ENCODE measurements at places on chromosomes 11 and 22.
A peak's percentile ranks its signal among the peaks of the same experiment; 100 is the strongest.

GRCh38 chr11:76347466-76347865 is 33.5 kb downstream of the THAP12 start:
- DNase-seq, result no peak

DNA sequence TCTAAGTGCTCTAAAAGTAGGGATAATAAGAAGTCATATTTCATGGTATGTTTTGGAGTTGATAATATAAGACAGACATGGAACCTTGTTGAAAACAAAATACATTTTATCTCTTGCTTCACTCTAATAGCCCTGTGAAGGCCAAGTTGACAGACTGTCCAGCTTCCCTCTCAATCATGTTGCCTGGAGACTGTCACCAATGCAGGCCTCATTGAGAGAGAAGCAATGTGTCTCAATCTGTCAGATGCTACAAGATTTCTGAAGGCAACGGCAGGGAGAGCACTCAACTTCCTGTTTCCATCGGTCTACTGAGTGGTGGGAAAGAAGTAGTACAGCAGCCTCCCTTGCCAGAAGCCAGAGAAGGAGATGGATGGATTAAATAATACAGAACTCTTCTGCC is 23.6 kb upstream of the FJX1 start:
- DNase-seq, result no peak

DNA sequence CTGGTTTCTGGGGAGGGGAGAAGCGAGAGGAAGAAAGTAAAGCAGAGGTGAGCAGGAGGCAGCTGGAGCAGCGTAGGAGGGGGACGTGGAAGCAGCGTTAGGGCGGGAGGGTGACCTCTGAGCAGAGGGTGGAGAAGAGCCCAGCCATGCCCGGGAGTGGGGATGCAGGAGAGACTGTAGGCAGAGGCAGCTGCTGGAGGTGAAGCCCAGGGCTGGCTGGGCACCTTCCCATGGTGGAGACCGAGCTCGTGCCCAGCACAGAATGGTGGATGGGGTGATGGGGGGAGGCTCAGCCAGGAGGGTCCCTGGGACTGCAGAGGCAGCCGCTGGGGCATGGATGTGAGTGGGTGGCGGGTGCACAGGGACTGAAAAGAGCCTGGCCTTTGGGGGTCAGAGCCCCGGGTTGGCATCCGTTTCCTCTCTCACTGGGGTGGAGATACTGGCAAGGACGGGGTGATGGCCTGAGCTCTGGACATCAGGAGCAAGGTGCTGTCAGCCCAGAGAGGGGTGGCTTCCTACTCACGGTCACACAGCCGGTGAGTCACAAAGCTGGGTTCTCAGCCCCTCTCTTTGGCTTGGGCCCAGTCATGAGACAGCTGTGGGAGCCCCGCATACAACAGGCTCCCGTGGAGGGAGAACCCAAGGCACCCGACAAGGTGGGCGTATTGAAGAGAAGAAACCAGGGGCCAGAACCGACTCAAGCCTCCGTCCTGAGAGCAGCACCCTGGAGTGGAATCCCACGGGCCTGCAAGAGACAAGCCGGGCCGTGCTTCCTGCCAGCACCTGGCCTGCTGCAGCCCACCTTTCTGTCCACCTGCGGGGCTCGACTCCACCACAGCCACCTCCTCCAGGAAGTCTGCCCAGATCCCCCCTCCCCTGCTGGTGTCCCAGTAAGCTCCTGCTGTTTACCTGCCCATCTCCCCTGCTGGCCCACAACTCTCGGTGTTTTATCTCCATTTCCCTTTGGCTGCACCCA is 45.8 kb upstream of the FGF3 start:
- no peak for DNase-seq

DNA sequence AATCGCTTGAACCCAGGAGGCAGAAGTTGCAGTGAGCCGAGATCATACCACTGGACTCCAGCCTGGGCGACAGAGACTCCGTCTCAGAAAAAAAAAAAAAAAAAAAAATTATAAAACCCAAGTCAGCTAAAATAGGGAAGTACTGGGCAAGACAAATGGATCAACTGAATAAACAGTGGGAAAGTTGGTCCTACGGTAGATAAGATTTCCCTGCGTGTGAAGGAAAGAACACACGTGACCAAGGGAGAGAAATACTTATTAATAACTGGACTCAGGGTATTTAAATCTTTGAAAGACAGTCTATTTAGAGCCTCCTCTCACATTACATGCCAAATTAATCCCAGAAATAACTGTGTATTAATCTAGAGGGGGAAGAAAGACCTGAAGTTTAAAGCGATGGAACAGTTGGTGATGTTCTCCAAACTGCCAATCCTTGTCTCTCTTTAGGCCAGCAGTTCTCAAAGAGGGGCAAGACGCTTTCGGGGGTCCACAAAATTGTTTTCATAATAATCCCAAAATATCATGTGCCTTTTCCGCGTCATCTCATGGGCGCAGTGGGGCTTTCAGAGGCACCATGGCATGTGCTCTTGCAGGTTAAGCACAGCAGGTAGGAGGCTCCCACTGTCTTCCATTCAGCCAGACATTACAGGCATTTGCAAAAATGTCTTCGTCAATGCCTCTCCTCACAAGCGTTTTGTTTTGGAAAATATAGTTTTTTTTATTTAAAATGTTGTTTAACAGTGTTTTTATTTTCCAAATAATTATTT is 6.6 kb downstream of the RTL6 start:
- DNase-seq, result no peak

- no peak for DNase-seq
Measured at GRCh38 chr11:105357764-105358163, 218.2 kb upstream of the CARD18 start.

GRCh38 chr11:102582140-102582539 is 43.0 kb downstream of the MMP20 start:
- no peak for DNase-seq

- DNase-seq, result no peak
Measured at GRCh38 chr11:117686711-117687110, 110.3 kb downstream of the DSCAML1 start.

GRCh38 chr11:15101072-15101709 is 13.5 kb upstream of the INSC start:
- peak; percentile 76 for DNase-seq

- DNase-seq, result no peak
Measured at GRCh38 chr22:35128637-35129036, 62.7 kb downstream of the ISX start.

- DNase-seq, result peak; percentile 27
Measured at GRCh38 chr11:32081129-32081641, 9.7 kb upstream of the RCN1 start.

- peak; percentile 16 for DNase-seq
Measured at GRCh38 chr11:14454861-14455632, 44.6 kb downstream of the COPB1 start.

DNA sequence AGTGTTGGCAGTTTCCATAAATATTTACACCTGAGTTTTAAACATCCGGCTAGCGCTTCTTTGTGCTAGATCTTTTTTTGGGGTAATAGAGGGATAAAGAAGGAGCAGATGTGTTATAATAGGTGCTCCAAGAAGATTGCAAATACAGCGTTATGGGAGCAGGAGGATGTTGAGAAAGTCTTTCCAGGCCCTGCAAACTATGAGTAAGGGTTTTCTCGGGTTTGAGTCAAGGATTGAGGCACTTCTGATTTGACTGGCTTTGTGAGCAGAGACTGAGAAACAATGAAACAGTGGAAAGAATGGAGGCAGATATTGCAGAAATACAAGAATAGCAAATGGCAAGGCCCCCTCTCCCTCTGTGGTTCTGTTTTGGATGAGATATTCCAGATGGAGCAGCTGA is 155.0 kb upstream of the TIMP3 start:
- no peak for DNase-seq

DNA sequence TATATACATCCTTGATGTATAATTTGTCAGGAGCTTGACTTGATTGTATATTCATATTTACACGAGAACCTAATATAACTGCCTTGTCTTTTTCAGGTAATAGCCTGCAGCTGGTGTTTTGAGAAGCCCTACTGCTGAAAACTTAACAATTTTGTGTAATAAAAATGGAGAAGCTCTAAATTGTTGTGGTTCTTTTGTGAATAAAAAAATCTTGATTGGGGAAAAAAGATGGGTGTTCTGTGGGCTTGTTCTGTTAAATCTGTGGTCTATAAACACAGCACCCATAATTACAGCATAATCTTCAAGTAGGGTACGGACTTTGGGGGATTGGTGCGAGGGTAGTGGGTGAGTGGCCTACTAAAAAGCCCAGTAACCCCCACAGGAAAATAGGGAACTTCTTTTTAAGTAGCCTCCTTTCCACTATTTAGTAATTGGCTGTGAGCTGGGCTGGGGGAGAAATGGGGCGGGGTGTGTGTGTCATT is 7.5 kb downstream of the MALAT1 start:
- DNase-seq, result no peak

DNA sequence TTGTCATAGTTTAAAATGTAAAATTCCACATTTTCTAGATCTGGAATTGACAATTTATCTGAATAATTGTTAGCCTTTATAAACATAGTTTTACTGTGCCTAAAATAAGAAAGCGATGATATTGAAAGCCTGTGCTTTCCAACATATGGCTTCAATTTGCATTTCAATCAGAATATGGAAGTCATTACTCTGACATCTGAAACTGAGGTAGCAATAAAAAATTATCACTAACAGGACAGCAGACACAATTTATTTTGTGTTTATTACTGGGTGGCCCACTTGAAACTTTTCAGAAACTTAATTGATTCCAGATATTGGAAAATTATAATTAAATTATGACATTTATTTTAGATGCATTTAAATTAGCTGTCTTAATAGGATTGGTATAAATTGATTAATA is 78.5 kb downstream of the TMEM135 start:
- DNase-seq, result no peak

- DNase-seq, result no peak
Measured at GRCh38 chr22:22720724-22721261, 76.4 kb downstream of the GGTLC2 start.

GRCh38 chr11:117170210-117170609 is 8.3 kb upstream of the SIDT2 start:
- DNase-seq, result no peak

DNA sequence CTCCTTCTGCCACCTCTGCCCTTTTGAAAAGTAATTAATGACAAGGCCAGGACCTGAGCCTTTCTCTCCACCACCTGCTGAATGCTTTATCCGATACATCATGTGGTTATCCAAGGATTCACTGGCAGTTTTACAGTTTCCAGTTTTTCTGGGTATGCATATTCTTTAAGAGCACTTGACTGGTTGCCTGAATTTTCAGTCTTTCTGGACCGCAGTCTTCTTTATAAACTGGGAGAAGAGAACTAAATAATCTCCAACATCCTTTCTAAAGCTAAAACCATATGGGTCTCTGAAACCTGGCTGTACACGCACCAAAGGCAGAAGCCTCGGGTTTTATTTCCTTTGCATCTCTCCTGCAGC is 65.1 kb downstream of the BTG4 start:
- no peak for DNase-seq

DNA sequence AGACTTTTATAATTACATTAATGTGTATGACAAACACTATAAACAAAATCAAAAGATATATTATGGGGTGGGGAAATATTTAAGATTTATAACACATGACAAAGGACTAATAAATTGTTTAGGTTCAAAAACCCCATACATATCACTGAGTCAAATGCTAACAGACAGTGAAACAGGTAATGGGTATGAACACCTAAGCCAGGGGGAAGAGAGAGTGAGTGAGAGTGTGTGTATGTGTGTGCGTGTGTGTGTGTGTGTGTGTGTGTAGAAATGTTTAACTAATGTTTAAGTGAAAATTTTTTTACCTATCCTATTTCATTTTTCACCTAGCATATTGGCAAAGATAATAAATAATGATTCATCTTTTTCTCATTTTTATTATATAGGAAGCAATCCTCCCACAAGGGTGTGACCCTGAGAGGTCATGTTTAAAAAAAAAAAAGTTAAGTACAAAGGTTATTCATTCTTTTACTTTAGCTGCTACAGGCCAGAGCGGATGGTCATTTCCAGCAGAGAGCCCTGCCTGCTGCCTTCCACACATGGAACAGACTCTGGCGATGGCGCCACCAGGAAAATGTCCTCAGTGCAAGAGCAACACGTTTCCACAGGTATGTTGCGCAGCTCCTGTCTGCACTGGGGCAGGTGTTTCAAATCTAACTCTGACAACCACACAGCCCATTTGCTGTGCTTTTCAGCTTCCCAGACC is 72.9 kb downstream of the PISD start:
- no peak for DNase-seq

GRCh38 chr22:22879675-22880155 is 7.9 kb upstream of the IGLL5 start:
- DNase-seq, result no peak

DNA sequence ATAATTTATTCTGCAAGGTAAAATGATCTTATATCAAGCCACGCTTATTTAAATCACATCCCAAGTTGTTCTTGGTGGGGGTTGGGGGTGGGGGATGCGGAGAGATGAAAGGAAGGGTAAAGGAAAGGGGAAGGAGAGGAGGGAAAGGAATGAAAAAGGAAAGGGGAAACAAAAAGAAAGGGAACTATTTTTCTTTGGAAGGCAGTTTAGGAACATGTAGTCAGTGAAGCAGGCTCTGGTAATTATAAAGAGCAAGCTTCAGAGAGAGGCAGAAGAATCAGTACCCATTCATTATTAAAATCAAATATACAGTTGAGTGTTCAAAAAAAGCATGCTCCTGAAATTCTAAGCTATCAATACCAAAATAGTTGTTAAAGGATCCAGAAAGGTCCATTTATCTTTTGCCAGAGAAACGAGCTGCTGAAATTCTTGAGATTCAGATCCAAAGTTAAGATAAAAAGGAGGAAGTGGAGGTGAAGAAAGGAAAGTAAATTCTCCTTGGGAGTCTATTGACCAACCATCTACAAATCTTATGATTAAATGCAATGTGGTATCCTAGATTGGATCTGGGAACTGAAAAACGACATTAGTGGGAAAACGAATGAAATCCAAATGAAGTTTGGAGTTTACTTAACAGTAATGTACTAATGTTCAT is 107.4 kb downstream of the SGSM3 start:
- no peak for DNase-seq

DNA sequence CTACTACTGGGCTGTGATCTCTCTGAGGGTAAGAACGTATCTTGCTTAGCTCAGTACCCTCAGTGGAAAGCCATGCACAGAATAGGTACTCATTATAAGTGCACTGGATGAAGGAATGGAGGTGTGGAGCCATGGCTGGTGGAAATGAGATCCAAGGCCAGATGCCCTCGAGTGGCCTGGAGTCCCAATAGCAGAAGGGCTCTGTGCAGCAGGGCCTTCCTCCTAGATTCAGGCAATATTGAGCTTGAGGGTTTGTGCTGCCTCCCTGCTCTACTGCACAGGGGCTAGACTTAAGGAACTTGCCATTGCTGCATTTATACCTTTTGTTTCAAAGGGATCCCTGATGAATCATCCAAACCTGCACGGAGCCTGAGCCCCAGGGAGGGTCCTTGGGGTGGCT is 33.6 kb upstream of the TUB start:
- DNase-seq, result no peak

DNA sequence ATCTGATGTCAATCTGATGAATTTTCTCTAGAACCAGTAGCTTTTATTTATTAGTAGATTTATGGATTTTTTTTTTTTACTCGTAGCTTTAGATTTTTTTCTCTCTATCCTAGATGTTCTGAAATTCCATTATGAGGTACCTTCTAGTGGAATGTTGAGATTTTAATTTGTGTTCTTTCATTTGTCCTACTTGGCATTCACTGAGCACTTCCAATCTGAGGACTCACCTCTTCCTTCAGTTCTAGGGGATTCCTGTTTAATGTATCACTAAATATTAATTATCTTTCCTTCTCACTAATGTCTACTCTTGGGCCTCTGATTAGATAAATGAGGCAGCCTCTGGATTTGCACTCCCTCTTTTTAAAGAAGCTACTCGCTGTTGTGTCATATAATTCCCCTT is 40.2 kb upstream of the WNT7B start:
- no peak for DNase-seq

- no peak for DNase-seq
Measured at GRCh38 chr11:2449548-2450320, 4.9 kb downstream of the KCNQ1 start.

GRCh38 chr11:72623052-72623451 is 51.2 kb downstream of the PDE2A start:
- no peak for DNase-seq
